ENCODE measurements at places on chromosomes 7 and 10.

DNA sequence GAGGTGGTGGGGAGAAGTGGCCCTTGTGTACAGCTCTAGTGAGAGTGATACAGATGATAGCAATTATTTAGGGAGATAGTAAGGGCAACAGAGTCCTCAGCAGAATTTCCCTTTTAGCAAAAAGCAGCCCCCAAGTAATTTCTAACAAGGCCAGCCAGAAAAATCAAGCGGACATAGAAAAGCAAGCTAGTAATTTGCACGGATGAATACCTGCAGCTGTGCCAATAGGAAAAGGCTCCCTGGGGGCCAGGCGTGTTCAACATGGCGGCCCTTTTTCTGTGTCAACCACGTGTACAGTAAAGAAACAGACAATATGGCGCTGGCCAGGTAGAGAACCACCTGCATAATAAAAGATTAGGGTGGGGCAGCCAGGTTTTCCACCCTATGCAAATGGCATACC lies 7.4 kb downstream of the MCM10 start:
- no peak for DNase-seq

DNA sequence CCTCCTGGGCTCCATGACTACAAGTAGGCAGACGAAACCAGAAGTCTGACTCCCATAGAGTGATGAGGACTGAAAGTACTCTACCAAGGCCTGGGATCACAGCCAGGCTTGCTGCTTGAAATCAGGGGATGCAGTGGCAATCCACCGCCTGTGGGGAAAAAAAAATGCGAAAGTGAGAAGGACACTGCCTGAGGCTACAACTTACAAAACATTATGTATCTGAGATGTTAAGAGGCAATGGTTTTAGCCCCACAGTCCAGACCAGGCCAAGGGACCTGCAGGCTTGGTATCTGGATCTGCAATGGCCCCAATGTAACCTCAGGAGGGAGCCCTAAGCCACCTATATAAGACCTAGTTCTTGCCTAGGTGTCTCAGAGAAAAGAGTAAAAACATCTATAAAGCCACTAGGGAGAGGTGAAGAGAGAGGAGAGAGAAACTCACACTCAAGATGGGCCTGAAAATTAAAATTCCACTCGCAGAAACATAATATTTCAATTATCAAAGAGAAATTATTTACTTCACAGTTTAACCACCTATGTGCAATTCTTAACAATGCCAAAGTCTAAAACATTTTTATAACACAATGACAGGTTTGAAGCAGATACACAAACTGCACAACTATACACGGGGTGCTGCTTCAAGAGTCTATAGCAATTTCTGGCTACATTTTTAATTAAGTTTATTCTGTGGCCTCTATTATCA lies 13.9 kb downstream of the DNAJC1 start:
- no peak for DNase-seq

DNA sequence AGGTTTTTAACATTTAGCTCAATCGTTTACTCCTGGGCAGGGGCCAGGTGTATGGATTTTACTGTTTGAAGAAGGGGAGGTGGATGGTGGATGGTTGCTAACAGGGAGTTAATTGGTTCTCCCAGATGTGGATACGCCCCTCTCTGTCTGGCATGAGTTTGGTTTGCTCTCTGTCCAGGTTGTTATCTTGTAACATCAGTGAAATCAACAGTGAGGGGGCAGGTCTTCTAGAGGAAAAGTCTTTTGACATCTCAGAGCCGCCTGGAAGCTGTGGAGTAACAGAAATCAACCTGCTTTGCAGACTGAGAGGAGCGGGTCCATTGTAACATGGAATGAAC lies 243.4 kb downstream of the MGMT start:
- no peak for DNase-seq

DNA sequence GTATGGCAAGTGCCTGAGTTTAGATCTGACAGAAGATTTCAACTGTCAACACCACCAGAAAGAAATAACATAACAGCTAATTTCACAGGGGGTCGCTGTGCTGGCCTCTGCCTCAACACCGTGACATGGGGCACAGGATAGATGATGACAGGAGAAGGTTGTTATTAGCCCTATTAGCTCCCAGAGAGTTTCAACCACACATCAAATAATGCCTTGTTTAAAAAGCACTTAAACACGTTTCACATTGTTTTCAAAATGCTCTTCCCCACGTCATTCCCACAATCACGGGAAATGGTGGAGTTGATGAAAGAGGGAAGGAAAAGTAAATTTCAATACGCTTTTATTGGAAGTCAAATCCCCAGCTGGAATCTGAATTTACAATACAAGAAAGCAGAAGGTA lies 184.7 kb downstream of the MAGI2 start:
- no peak for DNase-seq

- no peak for DNase-seq
Observed at GRCh38 chr10:3127921-3128320, 44.7 kb downstream of the PITRM1 start.

DNA sequence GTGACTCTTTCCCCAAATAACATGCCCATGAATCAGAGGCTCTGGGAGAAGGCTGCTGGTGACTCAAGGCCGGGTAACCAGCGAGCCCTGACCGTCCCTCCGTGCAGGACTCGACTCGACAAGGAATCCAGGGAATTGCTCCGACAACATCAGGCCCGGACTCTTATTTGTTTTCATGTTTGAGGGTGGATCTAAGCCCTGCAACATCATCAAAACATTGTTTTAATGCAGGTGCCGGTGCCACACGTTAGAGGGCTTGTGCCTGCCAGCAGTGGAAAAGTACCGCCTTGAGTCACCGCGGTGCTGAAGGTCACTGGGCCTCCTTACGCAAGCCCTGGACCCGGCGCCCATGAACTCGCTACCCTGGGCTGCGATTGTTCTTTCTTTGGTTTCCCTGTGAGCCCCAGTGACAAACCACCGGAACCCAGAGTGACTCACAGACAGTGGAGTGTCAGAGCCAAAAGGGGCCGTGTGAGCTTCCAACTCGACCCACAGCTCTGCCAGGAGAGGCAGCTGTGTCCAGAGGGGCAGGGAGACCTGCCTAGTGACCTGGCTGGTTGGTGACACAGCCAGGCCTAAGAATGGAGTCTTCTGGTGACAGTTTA lies 139.4 kb upstream of the SHH start:
- DNase-seq, result no peak

- no peak for DNase-seq
Observed at GRCh38 chr7:147775516-147776284, 814.9 kb upstream of the C7orf33 start.

- DNase-seq, result no peak
Observed at GRCh38 chr7:2761801-2762497, 73.9 kb downstream of the AMZ1 start.

DNA sequence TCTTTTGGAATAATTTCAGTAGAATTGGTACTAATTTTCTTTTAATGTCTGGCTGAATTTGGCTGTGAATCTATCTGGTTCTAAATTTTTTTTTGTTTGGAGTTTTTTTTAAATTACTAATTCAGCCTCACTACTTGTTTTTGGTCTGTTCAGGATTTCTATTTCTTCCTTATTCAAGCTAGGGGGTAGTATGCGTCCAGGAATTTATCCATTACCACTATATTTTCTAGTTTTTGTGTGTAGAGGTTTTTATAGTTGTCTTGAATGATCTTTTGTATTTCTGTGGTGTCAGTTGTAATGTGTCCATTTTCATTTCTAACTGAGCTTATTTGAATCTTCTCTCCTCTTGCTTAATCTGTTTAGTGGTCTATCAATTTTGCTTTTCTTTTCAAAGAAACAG lies 48.9 kb upstream of the ICA1 start:
- no peak for DNase-seq

Data from stimulated activated CD8-positive, alpha-beta memory T cell treated with anti-CD3 and anti-CD28 coated beads, Interleukin-15, amount 100 ng/mL, for 1 hour (primary cell).